Mesothelial cell of epicardium (in vitro differentiated cells): ENCODE measurements at places on chromosomes 4 and X.

- no peak for DNase-seq
Measured at GRCh38 chrX:132209527-132209926, 9.7 kb downstream of the RAP2C start.

- no peak for DNase-seq
Measured at GRCh38 chrX:132676102-132676501, 187.3 kb upstream of the MBNL3 start.

GRCh38 chr4:177938226-177938625 is 496.0 kb upstream of the AGA start:
- DNase-seq, result no peak

GRCh38 chr4:152535360-152535902 is 461 bp downstream of the FBXW7 start:
- no peak for DNase-seq

DNA sequence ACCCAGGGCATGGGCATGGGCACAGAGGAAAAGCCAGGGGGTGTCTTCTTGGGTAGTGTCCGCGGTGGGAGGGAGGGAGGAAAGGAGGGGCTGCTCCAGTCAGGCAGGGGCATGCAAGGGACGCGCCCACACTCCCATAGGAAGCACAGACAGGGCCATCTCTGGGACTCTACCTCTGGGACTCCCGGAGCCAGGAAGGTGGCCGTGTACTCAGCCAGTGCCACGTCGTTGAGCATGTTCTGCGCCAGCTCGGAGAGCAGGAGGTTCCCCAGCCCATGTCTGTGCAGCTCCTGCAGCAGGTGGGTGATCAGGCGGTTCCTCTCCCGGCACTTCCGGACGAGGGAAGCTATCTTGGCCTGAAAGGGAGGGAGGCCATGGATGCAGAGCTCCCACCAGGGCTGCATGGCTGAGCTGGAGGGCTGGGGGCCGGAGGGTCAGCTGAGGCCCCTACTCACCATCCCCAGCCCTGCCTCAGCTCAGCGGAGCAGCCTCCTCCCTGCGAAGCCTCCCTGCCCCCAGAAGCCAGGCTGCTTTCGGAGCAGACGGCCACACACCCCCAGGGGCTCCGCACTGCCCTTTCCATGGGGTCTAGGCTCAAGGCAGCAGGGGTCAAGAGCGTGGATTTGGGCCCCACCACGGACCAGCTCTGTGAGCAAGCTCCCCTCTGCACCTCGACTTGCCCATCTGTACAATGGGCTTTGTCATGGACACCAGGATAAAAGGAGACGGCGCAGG is 44.6 kb downstream of the C4orf50 start:
- DNase-seq, result no peak

DNA sequence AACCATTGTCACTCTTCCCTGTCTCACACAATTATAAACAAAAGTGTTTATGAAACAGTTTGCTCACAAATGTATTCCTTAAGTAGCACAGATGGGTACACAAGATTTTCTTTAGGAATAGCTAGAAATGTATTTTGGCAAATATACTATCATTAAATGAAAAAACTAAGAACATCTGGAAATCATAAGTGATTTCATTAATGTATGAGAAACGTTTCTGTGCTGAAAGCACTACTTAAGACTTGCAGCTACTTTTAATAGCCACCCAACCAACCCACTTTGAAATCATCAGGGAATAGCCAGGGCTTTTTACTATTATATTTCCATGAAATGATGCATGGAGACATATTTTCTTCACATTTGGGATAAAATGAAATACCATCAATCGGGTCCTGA is 62.3 kb upstream of the NAP1L5 start:
- DNase-seq, result no peak

GRCh38 chrX:78493180-78493579 is 165.8 kb upstream of the CYSLTR1 start:
- no peak for DNase-seq

GRCh38 chr4:159134429-159134828 is 31.6 kb downstream of the RAPGEF2 start:
- DNase-seq, result no peak

- DNase-seq, result no peak
Measured at GRCh38 chr4:153651116-153651515, 33.0 kb upstream of the TLR2 start.

DNA sequence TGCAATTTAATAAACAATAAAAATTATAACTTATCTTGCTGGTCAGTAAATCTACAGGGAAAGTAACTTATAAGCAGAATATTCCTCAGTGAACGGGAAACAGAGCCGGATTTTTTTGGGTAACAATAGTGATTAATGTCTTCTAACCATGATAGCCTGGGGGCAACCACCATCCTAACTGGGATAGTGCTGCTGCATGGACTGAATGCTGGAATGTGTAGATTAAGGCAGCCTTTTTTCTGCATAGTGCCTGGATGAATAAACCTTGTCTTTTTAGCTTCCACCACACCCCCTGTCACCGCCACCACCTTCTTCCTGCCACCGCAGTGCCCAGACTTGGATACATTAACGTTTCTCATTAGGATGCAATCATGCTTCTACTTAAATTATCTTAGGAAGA is 83.6 kb upstream of the LNX1 start:
- no peak for DNase-seq

- DNase-seq, result peak; percentile 83
Measured at GRCh38 chr4:52861879-52862616, at the start of gene RASL11B. TSS of gene RASL11B (plus strand) at chr4:52862317. CDS start at chr4:52862508, 191 bp downstream.

DNA sequence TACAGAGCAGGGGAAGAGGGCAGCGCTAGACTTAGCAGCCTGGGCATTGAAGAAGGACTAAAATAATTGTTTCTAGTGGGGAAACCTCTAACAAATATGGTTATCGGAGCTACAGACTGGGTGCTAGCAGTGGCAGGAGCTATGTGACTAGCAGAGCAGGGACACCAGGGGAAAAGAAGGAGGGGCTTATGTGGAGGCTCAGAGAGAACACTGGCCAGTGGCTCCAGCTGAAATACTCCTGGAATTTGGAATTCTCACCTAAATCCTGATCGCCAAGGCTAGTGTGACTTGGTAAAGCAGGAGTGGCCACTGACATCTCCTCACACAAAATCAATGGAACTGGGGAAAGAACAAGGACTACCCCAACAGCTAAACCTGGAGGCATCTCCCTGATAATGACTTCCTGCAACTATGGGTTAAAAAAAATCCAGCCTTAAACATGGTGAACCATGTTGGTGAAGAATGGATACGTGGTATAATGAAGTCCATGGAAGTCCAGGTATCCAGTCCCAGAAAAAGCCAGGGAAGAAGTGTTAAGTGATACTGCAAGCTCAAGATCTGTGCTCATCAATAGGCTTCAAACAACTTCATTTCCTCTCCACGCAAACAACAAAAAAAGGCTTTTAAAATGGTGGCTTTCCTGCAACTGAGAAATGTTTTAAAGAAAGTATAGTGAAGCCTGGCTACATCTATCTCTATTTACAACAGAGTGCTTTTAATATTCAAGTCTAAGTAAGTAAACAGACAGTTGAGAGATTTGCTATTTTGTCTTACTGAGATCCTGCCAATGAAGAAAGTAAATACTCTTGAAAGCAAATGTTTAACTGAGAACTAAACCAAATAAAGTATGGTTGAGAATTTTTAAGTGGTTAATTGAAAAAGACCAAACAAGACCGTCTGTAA is 1.8 kb downstream of the TAPT1 start:
- DNase-seq, result no peak

DNA sequence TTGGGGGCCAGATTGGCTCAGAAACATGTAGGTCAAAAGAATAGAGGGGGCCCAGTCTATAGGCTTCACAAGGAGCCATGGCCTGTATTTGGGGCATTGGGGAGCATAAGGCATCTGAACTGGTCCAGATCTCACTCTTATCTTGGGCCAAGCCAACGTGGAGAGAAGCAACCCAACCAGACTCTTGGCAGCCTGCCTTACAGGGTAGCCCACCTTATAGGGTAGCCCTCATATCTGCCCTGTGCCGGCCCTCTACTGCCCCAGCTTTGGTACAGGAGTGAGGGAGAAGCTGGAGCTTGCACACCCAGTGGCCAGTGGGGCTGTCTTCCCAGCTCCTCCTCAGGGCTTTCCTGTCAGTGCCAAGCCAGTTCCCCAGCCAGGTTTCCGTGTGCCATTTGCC is 142.2 kb downstream of the AMMECR1 start:
- DNase-seq, result no peak
